CMK (cell line): ENCODE measurements at places on chromosomes 4 and X.

GRCh38 chrX:134161162-134161561 lies 75.8 kb upstream of the CCDC160 start:
- DNase-seq = no peak

DNA sequence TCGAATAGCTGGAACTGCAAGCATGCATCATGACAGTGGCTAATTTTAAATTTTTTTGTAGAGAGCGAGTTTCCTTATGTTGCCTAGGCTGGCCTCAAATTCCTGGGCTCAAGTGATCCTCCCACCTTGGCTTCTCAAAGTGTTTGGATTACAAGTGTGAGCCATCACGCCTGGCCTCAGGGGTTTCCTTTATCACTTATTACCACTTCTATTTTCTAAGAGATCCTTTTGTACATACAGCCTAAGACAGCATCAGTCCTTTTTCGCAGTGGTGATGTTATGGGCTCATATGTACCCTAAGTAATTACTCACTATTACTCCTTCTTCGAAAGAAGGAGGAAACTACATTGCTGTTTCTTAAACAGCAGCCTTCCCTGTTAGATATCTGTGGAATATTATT lies 54.1 kb upstream of the CDKN2AIP start:
- no peak for DNase-seq

- DNase-seq = no peak
These were observed 7.8 kb upstream of the ZBTB33 start for GRCh38 chrX:120242813-120243212.

DNA sequence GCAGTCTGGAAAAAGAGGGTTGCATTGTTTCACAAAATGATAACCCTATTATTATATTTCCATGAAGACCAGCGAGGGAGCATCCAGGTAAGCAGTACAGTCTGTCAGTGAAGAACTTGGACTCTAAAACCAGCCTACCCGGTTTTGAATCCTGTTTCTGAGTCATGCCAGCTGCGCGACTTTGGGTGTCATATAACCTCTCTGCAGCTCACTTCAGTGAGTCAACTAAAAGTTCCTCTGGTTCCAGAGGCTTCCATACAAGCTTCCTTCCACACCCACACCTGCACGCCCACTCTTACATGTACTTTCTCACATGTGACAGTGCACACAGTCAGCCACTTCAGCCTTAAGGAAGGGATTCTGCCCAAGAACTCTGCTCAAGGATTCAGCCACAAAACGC lies 49.8 kb upstream of the PRPS2 start:
- DNase-seq = no peak

- DNase-seq = no peak
These were observed 75.6 kb downstream of the REPS2 start for GRCh38 chrX:17021851-17022604.

GRCh38 chr4:36351082-36351666 lies 69.8 kb downstream of the DTHD1 start:
- DNase-seq = peak; percentile 18

DNA sequence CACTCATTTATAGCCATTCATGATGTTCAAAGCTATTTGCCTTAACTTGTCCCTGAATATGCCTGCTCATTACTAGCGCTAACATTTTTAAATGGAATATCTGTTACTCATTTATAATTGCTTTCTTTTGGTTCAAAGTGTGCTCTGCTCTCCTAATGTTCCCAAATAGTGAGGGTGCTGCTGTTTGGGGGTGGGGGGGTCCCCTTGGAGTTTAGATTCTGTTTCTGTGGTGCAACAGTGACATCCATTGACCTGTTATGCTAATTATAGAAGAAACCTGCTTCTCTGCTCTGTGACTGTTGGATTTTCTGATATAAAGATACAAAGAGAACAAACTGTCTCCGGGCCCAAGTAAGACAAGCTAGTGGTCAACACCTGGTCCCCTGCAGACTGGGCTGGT lies 222.4 kb downstream of the SHROOM3 start:
- no peak for DNase-seq

DNA sequence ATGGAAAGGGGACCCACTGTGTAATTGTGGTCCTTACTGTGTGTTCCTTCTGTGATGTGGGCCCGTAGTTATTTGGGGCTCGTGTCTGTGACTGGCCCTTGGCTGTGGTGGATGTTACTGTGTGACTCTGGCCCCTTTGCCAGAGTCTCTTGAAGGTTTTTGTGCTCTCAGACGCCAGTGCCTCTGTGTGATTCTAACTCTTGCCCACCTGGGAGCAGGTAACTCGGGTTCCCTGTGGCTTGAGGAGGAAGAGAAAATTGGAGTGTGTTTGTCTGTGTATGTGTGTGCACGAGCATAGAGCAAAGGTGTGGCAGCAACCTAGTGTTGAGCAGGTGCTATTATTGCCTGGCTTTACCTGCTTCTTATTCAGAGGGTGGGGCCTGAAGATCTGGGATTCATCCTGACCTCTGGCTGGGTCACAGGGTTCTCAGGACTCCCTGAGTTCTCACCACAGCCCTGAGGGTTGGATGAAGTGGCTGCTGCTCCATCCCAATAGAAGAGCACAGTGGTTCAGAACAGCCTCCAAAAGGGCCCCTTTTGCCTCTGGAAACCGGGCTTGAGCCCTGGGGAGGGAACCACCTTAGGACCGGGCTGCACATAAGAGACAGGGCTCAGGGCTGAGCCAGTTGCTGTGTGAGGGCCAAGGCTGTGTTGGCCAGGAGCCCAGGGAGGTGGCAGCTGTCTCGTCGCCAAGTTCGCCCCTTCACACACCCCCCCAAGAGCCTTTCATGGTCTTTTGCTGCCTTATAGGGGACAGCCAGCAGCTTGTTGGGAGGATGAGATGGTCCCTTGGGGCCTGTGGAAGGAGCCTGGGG lies 1.3 kb downstream of the RBM10 start:
- DNase-seq = no peak

- no peak for DNase-seq
These were observed at the start of gene NUDT10 for GRCh38 chrX:51332188-51332942. Gene NUDT10, plus strand, starts transcription at chrX:51332822. Its CDS starts 144 bp downstream, at chrX:51332966.

GRCh38 chrX:73965833-73966232 lies 338.1 kb upstream of the ZCCHC13 start:
- DNase-seq = no peak

- no peak for DNase-seq
These were observed 311.0 kb downstream of the CENPC start for GRCh38 chr4:67234296-67234695.

GRCh38 chrX:32150141-32150540 lies 1061.2 kb downstream of the DMD start:
- DNase-seq = no peak

- DNase-seq = no peak
These were observed at the start of gene CCSER1 for GRCh38 chr4:90127223-90127705. Gene CCSER1, plus strand, starts transcription at chr4:90127394.

DNA sequence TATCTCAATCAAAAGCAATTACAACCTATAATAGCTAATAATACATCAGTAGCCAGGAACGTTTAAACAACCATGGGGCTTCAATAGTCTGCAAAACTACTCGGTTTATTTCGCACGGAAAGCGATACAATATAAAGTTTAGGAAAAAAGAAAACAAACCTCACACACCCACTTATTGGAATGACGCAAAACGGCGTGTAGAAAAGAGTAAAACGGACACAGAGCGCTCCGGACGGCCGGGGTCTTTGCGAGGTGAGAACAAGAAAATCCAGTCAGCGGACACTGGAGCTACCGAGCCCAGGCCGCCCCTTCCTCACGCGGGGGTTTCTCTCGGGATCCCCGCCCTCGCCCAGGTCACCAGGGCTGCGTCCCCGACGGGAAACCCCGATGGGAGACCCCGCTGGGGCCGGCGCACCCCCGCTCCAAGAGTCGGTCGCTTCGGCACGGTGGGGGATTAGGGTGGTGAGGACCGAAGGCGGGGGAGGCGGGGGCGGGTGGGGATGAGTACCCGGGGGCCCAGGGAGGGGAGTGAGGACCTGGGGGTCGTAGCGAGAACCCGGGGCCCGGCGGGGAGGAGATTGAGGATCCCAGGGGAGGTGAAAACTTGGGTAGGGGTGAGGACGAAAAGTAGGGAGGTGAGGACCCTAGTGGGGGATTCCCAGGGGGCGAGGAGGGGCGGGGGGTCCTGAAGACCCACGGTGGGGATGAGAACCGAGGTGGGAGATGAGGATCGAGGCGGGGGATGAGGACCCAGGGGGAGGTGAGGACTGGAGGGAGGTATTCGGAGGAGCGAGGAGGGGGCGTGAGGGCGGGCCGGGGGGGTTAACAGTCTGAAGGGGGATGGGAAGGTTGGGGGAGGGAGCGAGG lies 737 bp downstream of the NELFA start:
- DNase-seq = peak; percentile 7

- DNase-seq = no peak
These were observed 15.8 kb downstream of the TRPC5 start for GRCh38 chrX:112066813-112067212.

DNA sequence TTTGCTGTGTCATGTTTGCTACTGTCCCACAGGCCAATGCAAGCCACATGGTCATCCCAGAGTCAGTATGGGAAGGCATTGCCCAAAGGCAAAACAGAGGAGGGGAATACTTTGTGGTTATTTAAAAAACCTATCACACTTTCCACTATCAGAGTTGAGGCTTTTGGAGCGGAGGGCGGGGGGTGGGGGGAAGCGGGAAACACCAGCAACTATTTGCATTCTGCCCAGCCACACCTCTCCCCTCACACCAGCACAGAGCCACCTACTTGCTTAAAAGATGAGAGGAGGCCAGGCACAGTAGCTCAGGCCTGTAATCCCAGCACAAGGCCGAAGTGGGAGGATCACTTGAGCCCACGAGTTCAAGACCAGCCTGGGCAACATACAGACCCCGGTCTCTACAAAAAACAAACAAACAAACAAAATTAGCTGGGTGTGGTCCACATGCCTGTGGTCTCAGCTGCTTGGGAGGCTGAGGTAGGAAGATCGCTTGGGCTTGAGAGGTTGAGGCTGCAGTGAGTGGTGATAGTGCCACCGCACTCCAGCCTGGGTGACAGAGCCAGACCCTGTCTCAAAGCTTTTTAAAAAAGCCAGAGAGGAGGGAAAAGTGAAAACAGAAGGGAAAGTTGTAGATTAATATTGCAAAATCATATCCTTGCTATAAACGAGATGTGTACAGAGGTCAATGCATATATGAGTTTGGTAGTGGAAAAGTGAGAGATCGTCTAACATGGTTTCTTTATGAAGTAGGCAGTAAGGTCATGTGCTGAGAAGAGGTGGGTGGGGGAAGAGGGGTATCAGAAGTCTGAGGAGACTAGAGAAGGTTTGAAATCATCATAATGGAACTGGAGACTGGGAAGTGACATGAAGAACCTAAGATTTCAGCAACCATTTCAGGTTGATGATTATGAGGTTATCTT lies 1.9 kb upstream of the CHST7 start:
- DNase-seq = no peak

DNA sequence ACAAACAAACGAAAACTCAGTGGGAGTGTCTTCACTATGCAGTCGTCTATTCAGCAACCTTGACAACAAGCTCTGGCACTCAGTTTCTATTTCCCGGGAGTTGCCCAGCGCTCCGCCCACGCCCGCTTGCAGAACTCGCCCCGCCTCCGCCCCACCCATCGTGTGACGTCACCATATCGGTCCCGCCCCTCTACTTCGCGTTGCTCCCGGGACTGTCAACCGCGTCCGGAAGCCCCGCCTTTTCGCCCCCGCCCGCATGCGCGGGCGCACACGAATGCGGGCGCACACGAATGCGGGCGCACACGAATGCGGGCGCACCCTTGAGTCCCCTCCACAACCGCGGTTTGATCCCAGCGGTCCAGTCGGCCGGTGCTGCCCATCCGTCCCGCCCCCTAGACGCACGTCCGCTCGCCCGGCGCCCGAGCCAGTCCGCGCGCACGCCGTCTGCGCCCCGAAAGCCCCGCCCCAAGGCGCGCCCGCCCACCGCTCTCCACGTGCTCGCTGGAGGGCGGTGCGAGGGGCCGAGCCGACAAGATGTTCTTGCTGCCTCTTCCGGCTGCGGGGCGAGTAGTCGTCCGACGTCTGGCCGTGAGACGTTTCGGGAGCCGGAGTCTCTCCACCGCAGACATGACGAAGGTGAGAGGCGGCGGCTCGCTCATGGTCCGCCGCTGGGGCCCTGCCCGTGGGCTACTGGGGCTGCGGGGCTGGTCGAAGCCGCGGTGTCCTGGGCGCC lies at the start of gene LAP3:
LAP3 (plus strand) TSS at position 267 of the 733 bp plus-strand sequence; CDS start at position 535, 268 bp downstream.
- DNase-seq = peak; percentile 81

- DNase-seq = no peak
These were observed 20.0 kb downstream of the SH3RF1 start for GRCh38 chr4:169250796-169251195.

- DNase-seq = no peak
These were observed 318.6 kb downstream of the ANK2 start for GRCh38 chr4:113368056-113368455.

- DNase-seq = no peak
These were observed 894.8 kb upstream of the EPHA5 start for GRCh38 chr4:66564901-66565651.

GRCh38 chr4:26468977-26469376 lies 21.3 kb downstream of the CCKAR start:
- no peak for DNase-seq

- DNase-seq = no peak
These were observed 288.0 kb downstream of the ASMT start for GRCh38 chrX:1902901-1903235.

DNA sequence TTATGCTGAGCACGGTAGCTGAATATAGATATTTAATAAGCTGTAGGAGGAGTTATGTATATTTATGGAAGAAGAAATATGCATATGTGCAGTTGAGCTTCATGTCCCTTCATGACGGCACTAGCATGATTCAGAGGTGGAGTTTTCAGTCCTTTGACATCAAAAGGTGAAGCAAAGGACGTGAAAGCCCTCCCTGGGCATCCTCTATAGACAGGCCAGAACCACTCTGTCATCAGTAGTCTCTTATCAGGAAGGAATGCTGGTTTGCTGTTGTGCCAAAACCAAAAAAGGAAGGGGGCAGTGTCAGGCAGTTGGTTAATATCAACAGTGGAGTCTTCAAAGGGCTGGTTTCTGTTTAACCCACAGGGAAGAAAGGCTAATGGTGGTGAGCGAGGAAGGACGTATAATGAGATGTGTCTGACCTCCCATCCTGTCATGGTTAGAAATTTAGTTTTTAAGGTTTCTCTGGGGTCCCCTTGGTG lies 23.5 kb upstream of the IL2 start:
- peak; percentile 32 for DNase-seq

GRCh38 chrX:48938721-48939425 lies 18.5 kb downstream of the OTUD5 start:
- DNase-seq = no peak

GRCh38 chr4:172709376-172709775 lies 459.2 kb upstream of the GALNT7 start:
- no peak for DNase-seq

- no peak for DNase-seq
These were observed 157.6 kb upstream of the C1QTNF7 start for GRCh38 chr4:15270201-15270600.

GRCh38 chr4:121156822-121157769 lies 7.0 kb downstream of the TNIP3 start:
- DNase-seq = no peak
